ENCODE measurements at places on chromosomes 6 and 20.
A peak's percentile ranks its signal among the peaks of the same experiment; 100 is the strongest.

- DNase-seq = no peak
Measured at GRCh38 chr20:58321205-58321604, 11.7 kb downstream of the RAB22A start.

DNA sequence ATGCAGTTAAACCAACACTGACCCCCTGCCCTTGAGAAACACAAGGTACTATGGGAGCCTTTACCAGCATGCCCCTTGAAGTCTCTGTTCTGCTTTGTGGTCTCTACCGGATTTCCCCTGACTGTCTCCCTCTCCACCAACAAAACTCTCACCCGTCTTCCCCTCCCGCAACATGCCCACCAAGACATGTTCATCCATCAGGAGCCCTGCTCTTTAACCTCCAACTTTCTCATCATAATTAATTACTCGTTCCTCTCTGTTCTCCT is 1.1 kb downstream of the ZNF165 start:
- DNase-seq = no peak

DNA sequence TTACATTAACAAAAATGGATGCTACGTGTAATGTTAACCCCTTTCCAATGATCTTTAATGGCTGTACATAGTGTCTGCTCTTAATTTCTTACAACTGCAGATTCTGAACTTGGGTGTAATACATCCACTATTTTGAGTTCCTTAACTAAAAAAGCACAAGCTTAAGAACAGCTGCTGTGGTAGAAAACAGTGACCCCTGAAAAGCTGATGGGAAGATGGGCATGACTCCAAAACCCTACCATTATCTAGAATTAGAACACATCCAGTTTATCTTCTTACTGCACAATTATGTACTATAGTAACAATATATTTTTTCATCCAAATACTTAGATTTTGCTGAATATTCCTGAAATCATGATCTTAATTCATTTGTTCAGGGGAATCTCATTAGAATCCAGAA is 49.3 kb downstream of the LYRM4 start:
- no peak for DNase-seq

- DNase-seq = no peak
Measured at GRCh38 chr6:111306104-111306888, 176.7 kb downstream of the REV3L start.

DNA sequence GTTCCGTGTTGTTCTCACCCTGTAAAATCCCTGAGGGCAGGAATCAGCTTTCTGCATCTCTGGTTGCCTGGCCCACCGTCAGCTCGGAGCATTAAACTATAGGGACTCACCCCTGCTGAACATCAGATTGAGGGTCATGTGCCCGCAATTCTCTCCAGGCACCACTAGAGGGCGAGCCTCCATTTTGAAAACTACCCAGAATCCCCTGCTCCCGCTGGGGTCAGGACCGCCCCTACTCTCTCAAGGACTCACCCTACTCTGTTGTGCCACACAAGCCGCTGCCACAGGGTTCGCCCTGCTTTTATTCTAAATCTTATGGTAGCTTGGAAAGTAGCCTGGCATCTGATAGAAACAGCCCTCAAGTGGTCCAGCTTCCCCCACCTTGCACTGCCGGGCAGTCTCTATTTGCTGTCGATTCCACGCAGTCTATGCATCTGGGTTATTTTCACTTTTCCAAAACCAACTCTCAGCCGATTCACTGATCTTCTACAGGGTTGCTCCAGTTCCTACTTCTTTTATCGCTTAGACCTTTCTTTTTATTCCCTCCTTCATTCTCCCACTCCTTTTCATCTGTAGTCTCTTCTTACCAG is 244.1 kb upstream of the QKI start:
- DNase-seq = peak; percentile 13

GRCh38 chr6:134138226-134138975 is 86.0 kb upstream of the SLC2A12 start:
- no peak for DNase-seq

DNA sequence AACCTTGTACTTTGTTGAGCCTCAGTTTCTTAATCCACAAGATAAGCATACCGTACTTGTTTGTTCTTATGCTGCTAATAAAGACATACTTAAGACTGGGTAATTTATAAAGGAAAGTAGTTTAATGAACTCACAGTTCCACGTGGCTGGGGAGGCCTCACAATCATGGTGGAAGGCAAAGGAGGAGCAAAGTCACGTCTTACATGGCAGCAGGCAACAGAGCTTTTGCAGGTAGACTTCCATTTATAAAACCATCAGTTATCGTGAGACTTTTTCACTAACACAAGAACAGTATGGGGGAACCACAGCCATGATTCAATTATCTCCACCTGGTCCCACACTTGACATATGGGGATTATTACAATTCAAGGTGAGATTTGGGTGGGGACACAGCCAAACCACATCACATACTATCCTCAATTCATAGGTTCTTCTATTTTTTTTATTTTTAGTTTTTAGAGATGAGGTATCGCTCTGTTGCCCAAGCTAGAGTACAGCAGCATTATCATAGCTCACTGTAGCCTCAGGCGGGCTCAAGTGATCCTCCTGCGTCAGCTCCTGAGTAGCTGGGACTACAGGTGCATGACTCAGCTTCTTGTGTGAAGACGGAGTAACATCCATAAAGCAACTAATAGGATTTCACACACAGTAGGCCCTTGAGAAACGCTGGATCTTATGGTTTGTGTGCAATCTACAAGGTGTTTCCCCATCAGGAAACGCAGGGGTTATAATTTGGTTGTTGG is 76.7 kb upstream of the IYD start:
- no peak for DNase-seq

- DNase-seq = no peak
Measured at GRCh38 chr6:43809417-43810305, 39.6 kb downstream of the VEGFA start.

DNA sequence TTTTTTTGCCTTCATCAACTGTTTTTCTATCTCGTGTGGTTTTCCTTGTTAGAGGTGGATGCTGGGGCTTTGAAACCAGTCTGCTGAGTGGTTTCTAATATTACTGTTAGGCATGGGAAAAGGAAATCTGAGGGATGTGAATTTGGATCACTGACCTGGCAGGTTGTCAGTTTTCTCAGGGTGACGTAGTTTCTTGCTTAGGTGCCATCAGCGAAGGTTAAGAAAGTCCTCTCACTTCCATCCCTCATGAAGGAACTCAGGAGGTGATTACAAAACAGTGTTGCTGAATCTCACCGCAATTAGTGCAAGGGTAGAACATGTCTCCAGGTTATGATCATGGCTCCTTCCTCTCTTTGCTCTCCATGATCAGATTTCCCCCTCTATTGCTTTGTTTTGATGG is 135.9 kb downstream of the SOX4 start:
- DNase-seq = no peak

- no peak for DNase-seq
Measured at GRCh38 chr6:158831571-158831970, 12.4 kb upstream of the EZR start.

GRCh38 chr20:44643596-44644229 is 7.8 kb downstream of the ADA start:
- peak; percentile 30 for DNase-seq

GRCh38 chr20:57188576-57189079 is 77.8 kb downstream of the BMP7 start:
- no peak for DNase-seq

- no peak for DNase-seq
Measured at GRCh38 chr6:53879608-53880007, 84.8 kb downstream of the LRRC1 start.

- DNase-seq = no peak
Measured at GRCh38 chr20:62580052-62580451, 62.3 kb upstream of the SLCO4A1 start.

- DNase-seq = no peak
Measured at GRCh38 chr20:25294459-25295385, 46.8 kb downstream of the PYGB start.

- no peak for DNase-seq
Measured at GRCh38 chr6:5279891-5280338, 18.6 kb downstream of the FARS2 start.

- no peak for DNase-seq
Measured at GRCh38 chr6:45757443-45758130, 258.1 kb downstream of the CLIC5 start.

- no peak for DNase-seq
Measured at GRCh38 chr20:16228722-16229121, 344.5 kb downstream of the KIF16B start.

- DNase-seq = no peak
Measured at GRCh38 chr20:14882846-14883245, 545.4 kb upstream of the FLRT3 start.

DNA sequence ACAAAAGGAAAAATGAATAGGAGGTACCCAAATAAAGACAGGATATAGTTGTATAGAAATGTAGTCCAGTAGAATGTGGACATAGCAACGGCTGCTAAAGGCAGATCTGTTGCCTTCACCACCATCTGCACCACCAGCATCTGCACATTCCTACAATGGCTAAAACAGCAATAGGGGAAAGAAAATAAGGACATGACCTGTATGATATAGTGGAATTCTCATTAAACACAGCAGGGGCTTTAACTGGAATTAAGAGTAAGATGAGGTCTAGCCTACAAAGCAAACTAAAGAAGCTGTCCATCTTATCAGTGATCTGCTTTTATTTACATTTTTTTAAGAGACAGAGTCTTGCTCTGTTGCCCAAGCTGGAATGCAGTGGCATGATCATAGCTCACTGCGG is 26.8 kb upstream of the SCAF8 start:
- DNase-seq = no peak

DNA sequence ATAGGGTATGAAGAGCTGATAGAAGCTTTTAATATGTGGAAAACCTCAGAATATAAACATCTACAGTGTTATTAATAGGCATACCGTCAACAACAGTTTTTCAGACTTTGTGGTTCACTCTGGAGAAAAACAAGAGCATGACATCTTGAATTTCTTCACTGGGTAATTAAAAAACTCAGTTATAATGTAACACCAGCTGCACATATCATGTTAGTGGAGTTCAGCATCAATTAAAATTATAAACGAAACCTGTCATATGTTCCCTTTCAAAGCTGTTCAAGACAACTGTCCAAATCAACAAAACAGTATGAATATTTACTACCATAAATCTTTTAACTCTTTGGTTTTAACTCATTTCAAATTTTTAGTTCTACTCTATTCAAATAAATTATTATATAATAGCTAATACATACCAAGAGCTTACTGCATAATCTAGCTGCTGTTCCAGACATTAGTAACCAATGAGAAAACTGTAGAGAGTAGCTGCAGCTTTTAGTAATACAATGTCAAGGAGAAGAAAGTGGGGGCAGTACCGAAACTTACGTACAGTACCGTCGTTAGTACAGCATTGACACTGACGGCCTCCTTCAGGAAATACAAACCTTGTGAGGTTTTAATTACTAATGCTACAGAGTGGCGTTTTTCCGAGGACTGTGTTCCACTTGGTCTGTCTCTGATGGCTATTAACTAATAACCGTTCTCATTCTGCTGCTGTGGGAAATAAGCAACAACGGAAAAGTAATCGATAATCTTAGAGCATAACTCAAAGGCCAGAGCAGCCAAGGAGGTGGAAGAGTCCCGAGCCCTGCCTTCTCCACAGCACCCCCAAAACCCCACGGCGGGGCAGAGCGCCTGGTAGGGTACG is 532 bp upstream of the PM20D2 start:
- DNase-seq = no peak

DNA sequence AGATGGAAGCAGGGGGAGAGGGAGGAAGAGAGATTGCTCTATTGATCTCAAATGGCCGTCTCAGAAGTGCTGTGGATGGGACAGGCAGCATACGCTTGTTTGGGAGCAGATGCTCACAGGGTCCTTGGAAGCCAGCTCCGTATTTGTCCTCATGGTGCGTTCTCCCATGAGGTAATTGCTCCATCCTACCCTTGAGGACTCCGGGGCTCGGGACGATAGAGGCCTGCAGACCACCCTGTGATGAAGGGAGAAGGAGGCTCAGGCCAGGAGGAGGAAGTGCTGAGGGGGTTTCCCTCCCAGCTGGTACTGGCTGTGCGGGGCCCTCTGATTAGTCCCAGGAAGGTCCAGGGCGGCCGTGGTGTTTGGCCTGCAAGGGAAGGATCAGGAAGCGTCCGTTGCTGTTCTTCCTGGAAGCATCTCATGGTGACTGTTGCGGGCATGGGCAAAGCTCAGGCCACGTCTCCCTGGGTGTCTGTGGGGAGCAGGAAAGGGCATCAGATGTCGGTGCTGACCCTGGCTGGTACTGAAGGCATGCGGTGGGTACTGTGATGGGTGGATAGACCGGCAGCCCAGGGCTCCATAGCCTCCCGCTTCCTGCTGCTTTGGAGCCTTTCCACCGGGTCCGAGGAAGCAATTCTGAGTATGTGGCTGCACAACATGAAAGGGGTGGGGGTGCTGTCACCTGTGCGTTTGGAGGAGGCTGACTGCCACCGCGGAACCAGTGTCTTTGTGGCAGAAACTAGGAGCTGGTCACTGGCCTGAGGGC is 158.3 kb downstream of the SYCP2 start:
- DNase-seq = no peak

- peak; percentile 87 for DNase-seq
Measured at GRCh38 chr20:50346374-50347283, 156.0 kb downstream of the CEBPB start.

DNA sequence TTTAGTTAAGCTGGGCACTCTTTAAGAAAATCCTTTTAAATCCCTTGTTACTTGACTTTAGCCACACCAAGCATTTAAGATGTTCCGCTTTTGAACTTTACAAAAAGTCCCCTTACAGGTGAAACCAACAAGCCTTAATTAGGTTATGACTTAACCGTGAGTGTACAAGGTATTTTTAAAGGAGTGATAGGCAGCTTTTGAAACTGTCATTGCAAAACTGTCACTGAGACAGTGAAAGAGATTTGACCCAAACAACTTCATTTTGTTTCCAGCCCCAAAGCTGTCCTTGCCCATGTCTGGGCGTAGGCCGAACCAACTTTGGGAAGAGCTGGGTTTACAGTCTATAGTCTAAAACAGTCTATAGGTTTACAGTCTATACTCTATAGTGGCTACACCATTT is 305.4 kb downstream of the FARS2 start:
- DNase-seq = no peak

- peak; percentile 16 for DNase-seq
Measured at GRCh38 chr6:82178077-82178758, 69.3 kb downstream of the IBTK start.

DNA sequence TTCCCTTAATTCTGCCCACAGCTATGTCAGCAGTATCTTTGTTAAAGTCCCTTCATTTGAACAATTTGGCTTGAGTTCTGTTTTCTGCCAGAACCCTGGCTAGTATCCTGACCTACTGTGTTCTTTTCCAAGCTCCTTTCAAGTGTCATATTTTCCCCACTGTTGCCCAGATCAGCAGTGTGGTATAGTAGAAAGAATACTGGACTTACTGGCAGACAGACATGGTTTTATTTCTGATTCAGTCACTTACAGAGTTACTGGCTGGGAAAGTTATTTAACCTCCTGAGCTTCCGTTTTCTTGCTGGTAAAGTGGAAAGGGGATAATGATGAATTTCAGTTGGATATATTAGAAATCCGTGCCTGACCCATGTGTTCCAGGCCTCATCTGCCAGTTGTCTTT is 39.8 kb upstream of the RAB23 start:
- DNase-seq = no peak

DNA sequence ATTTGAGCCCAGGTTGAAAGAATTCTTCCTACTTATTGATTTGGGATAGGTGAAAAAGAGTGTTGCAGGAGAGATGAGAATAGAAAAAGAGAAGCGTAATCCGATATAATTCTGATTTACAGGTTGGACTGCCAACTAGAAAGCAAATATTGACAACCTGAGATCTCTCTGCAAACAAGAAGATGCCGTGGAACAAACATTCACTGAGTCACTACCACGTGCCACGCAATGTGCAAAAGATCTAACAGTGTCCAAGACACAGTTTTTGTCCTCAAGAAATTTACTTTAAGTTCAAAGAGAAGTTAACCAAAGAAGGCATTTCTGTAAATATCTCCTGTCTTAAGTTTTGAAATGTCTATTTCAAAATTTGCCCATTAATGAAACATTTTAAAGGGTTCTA is 578.0 kb upstream of the ARID1B start:
- DNase-seq = no peak

- no peak for DNase-seq
Measured at GRCh38 chr20:22063753-22064152, 358.3 kb downstream of the PAX1 start.

Data from COLO829 (cell line).